Osteoblast (primary cell): ENCODE measurements at places on chromosomes 1 and 21. TPM values are rescaled to one million over a fixed set of nuclear protein-coding genes. Genes with fewer than 3 reads are reported as not detected.

Gene IQGAP3
- 2.9 and 3.5 TPM in 2 replicates for total RNA-seq

Gene HHIPL2
- total RNA-seq = 0.72 and 0.88 TPM in 2 replicates

Gene ADAM30
- not detected in 2 replicates for total RNA-seq

Gene BACE2
- 85.2 and 85.8 TPM in 2 replicates for total RNA-seq

Gene DUSP12
- total RNA-seq = 20.6 and 32.1 TPM in 2 replicates

Gene SCNM1
- 25.3 and 26.8 TPM in 2 replicates for total RNA-seq

Gene KRTAP21-2
- not detected in 2 replicates for total RNA-seq

Gene TSSK3
- 1.5 and 1.8 TPM in 2 replicates for total RNA-seq

Gene PGBD2
- total RNA-seq = 4.3 and 4.7 TPM in 2 replicates

Gene MTFR1L
- 46.6 and 47.4 TPM in 2 replicates for total RNA-seq

Gene FCGR3B
- total RNA-seq = not detected in 2 replicates

Gene KIF2C
- total RNA-seq = 3.3 and 3.8 TPM in 2 replicates

Gene PPIAL4G
- not detected in 2 replicates for total RNA-seq

Gene C1orf94
- not detected in 2 replicates for total RNA-seq

Gene OR2L13
- under 0.01 TPM in 1 of 2 replicates, not detected in the other for total RNA-seq

Gene OR2G2
- total RNA-seq = not detected in 2 replicates

Gene SUSD4
- 0.29 TPM in 1 of 2 replicates, not detected in the other for total RNA-seq

Gene SH3D21
- total RNA-seq = 1.8 and 2.2 TPM in 2 replicates

Gene SUMO3
- total RNA-seq = 80.7 and 82.8 TPM in 2 replicates

Gene LGR6
- total RNA-seq = not detected in 2 replicates

Gene LCE1B
- not detected in 2 replicates for total RNA-seq

Gene S100A14
- 0.36 TPM in 1 of 2 replicates, not detected in the other for total RNA-seq

Gene CYP4A22
- not detected in 2 replicates for total RNA-seq

Gene TBX19
- total RNA-seq = 1.1 and 1.5 TPM in 2 replicates

Gene ZNF669
- 10.1 and 11.8 TPM in 2 replicates for total RNA-seq

Gene BNIPL
- under 0.01 and 1.2 TPM in 2 replicates for total RNA-seq

Gene ATAD3C
- total RNA-seq = under 0.01 and 0.59 TPM in 2 replicates

Gene MASP2
- total RNA-seq = not detected in 2 replicates
